ENCODE measurements at places on chromosomes 1 and 21.

DNA sequence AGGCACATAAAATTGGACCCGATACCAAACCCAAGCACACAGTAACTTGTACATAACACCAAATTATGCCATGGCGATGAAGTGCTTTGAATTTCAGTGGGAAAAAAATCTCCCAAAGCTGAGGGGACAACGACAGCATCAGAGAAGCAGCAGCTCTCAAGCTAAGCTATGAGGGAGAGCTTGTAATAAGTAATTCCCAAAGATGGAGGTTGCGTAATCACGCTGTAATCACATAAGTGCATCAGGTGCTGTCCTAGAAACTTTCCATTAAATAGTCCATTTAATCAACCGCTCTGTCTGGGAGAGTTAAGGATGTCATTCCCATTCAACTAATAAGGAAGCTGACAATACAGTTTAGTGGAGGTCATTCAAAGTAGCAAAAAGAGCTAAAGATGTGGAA is 37.6 kb upstream of the KRTAP19-8 start:
- DNase-seq: no peak

GRCh38 chr1:76247261-76247852 is 172.8 kb downstream of the ST6GALNAC3 start:
- no peak for DNase-seq

DNA sequence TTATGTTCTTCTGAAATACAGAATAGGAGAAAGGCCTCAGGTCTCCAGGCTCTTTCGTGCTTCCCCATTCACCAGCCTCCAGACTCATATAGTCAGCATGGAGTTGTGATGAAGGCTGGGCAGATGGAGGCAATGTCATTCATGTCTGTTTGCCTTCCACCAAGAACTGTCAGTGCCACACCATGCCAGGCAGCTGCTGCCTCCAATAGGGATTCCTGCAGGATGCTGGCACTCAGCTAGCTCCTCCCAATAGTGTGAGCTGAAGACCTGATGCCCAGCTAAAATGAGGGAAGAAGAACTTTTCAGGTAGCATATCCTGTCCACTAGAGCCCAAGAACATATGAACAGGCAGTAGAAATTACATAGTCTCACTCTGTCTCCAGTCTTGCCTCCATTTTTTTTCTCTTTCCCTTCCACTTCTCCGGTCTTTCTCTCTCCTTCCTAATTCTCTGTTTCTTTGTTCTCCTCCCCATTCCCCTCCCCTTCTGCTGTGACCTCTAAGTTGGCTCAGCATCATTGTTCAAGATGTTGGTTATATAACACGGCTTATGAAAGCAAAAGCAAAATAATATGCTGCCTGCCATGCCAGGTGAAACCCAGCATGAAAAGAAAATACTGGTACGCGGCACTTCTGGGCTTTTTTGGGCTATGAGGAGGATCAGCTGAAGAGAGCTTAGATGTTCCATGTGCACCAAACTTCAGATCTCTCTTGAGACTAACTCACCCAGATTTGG is 17.3 kb downstream of the GLUL start:
- no peak for DNase-seq

GRCh38 chr1:43274125-43274803 is 4.5 kb downstream of the TMEM125 start:
- DNase-seq: no peak

- no peak for DNase-seq
Measured at GRCh38 chr1:91732291-91733107, 153.5 kb downstream of the TGFBR3 start.

DNA sequence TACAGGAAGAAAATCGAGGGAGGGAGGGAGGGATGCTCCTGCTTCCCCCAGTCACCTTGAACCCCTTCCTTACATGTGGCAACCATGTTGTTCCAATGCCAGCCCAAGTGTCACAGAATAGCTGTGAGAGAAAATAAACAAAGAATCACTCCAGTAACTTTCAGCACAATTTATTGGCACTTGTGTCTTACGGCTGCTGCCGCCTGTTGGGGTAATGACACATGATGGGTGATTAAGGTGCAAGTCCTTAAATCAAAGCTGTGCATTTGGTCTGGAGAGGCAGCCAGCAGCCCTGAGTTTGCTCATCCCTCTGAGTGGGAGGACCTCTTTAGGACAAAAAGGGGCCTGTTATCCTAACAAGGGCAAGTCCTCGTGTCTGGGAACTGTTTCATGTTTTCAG is 377.7 kb downstream of the PCP4 start:
- no peak for DNase-seq

DNA sequence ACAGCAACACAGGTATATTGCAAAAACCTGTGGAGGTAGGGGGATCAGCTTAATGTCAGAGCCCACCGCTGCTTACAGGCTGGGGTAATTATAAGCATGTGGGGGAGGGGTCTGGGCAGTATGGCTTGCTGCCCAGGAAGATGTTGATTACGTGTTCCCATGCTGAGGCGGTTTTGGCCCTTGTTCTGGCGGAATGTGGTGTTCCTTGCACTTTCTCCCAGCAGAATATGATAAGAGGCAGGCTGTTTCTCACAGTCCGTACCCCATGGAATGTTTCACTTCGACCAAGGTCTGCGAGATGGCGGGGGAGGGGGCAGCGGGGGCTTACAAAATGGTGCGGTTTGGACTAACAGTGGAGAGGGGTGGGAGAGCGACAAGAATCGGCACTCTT is 9.8 kb upstream of the HPCAL4 start:
- DNase-seq: no peak

GRCh38 chr1:232390590-232390989 is 239.3 kb downstream of the SIPA1L2 start:
- DNase-seq: no peak

GRCh38 chr1:10451287-10451686 is 1.5 kb downstream of the CORT start:
- DNase-seq: no peak

DNA sequence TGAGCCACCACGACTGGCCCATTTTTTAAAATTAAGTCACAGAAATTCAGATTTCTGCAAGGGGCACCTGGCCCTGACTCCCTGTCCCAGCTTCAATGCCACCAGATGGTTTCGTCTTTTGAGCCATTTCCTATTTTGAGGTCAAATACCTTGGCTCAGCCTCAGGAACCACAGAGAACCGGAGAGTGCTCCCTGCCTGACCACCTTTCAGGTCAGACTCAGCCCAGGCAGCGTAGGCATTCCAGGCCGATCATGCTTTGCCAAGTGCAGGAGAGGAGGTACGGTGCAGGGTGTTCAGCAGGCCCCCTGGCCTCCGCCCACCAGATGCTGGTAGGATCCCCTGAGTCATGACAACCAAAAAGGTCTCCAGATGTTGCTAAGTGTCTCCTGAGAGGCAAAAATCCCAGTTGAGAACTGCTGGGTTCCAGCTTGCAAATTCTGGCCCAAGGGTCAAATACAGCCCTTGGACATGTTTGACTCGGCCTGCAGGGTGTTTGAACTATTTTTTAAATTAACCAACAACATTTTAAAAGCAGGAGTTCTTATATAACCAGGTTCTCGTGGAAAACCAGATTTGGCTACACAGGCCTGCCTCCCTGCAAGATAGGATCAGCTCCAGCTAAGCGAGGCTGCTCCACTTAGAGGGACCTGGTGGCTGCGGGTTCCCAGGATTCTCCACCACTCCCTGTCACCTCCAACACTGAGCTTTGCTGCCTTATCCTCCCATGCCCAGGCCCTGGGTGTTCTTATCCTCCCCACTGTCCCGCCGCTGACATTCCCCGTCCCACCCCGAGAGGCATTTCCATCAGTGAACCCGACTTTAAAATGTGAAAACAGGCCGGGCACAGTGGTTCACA is 61.9 kb upstream of the TARDBP start:
- no peak for DNase-seq

- DNase-seq: no peak
Measured at GRCh38 chr1:192491804-192492554, 83.6 kb upstream of the RGS1 start.

- DNase-seq: no peak
Measured at GRCh38 chr21:25733859-25734653, 648 bp downstream of the ATP5PF start.

GRCh38 chr1:110280804-110281203 is 58.4 kb upstream of the RBM15 start:
- no peak for DNase-seq

GRCh38 chr1:230381049-230381467 is 45.1 kb downstream of the PGBD5 start:
- no peak for DNase-seq

DNA sequence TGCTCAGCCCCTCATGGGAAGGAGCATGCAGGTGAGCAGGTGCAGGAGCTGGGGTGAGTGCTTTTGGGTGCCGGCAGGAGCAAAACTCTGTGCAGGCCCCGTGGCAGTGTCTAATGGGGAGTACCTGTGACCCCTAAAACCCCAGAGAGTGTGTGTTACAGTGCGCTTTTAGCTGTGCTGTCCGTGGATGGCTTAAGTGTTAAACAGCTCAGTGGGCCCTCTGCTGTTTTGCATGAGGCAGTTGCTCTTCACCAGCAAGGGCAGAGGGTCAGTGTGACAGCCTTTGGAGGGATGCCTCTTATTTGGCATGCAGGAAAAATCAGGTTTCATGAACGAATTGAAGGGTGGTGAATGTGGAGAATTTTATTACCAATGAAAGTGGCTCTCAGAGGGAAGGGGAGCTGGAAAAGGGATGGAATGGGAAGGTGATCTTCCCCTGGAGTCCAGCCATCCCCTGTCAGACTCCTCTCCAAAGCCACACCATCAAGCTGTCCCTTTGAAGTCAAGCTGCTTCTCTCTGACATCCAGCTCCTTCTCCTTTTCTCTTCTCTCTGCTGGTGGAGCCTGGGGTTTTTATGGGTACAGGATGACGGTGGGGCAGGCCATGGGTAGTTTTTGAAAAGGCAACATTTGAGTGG is 17.0 kb upstream of the ALG14 start:
- no peak for DNase-seq

All from activated gamma-delta T cell (primary cell).